ENCODE measurements at places on chromosomes 4 and X.

GRCh38 chr4:26235500-26235899 lies 85.3 kb upstream of the RBPJ start:
- DNase-seq: peak; percentile 28

- no peak for DNase-seq
Observed at GRCh38 chr4:128519163-128519830, 231.7 kb upstream of the PGRMC2 start.

DNA sequence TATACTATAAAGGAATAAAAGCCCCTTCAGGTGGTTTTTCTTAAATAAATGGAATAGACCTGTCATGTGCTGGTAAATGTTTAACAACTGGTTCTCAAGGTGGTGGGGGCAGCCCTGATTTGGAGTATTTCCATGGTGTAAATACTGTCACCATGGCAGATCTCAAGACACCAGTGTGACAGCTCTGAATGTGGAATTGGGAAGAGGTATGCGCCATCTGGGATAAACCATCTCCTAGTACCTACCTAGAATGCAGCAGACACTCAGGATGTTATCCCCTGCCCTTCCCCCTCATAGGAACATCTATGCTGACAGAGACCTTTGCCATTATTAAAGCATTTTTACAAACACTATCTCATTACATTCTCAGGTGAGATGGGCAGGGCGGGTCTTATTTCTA lies 26.4 kb upstream of the TMSB4X start:
- no peak for DNase-seq

- no peak for DNase-seq
Observed at GRCh38 chr4:44425614-44426208, 22.9 kb downstream of the KCTD8 start.

GRCh38 chr4:27003642-27004113 lies 143.0 kb downstream of the STIM2 start:
- no peak for DNase-seq

- no peak for DNase-seq
Observed at GRCh38 chrX:2703991-2704369, 12.9 kb downstream of the CD99 start.

DNA sequence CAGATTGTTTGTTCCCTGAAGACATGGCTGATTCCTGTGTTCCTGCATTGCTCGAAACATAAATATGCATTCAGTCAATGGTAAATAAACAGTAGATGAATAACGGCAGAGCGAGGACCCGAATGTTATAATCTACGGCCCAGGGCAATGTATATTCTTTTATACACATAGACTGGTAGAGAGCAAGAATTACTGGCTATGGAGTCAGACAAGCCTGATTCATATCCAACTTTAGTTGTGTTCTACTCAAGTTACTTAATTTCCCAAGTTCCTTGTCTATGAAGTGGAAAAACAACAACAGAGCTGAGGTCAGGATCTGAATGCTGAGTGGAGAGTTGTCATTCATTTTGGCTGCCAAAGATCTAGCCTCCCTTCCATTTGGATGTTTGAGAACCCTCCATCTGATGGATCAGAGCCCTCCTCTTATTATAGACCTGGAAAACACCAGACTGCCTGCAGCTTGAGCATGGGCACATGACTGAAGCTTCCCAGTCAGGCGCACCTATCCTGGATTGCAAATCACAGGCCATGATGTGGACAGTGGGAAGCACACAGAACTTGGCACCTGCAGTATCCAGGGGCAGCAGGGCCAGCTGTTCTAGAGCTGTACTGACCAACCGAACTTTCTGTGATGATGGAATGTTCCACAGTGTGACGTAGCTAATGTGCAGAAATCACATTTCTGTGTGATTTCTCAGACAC lies 80.1 kb downstream of the FAM184B start:
- DNase-seq: no peak

- DNase-seq: no peak
Observed at GRCh38 chr4:132332932-132333723, 816.0 kb upstream of the PCDH10 start.

- peak; percentile 71 for DNase-seq
Observed at GRCh38 chrX:49840679-49841078, 11.6 kb downstream of the PAGE4 start.

DNA sequence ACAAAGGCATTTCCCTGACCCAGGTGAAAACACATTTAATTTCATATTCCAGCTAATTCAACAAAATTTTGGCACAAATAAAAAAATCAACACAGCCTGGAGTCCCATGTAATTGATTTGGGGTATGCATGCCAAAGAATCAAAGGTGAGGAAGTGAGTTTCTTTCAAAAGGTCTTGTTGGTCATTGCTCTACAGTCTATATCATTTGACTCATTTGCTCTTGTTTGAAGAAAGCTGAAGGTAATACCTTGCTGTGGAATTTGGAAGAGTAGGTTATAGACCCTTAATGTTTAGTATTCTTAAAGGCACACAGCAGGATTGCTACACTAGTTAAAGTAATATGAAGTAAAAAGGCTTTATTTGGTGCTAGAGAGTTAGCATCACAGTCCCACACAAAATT lies 25.4 kb downstream of the COL4A6 start:
- no peak for DNase-seq

- no peak for DNase-seq
Observed at GRCh38 chr4:82900066-82900410, 497 bp upstream of the THAP9 start.

- DNase-seq: no peak
Observed at GRCh38 chrX:108396188-108396891, 41.9 kb downstream of the COL4A6 start.

- no peak for DNase-seq
Observed at GRCh38 chr4:188819233-188819632, 680.0 kb downstream of the TRIML1 start.

DNA sequence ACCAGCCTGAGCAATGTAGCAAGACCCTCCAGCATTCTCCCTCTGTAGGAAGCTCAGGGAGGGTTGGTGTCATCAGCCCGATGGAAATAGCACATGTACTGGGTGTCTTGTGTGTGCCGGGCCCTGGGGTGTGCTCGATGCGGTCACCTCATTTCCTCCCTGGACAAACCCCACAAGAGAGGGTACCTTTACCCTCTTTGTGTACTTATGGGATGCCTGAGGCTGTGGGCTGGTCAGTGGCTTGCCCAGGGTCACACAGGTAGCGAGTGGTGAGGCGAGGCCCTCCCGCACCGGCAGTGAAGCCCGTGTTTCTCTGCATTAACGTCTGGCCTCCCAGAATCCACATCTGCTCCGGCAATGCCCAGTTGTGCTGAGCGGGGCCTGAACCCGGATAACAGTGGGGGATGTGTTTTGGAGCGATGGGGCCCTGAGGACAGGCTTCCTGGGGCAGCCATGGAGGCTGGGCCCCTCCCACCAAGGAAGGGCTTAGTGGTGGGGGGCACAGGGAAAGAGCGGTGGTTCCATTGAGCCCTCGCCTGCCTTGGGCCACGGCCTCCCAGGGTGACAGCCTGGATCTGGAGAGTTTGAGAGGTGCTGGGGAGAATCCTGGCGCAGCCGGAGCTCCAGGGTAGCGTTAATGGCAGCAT lies 8.1 kb downstream of the PSAPL1 start:
- DNase-seq: no peak

DNA sequence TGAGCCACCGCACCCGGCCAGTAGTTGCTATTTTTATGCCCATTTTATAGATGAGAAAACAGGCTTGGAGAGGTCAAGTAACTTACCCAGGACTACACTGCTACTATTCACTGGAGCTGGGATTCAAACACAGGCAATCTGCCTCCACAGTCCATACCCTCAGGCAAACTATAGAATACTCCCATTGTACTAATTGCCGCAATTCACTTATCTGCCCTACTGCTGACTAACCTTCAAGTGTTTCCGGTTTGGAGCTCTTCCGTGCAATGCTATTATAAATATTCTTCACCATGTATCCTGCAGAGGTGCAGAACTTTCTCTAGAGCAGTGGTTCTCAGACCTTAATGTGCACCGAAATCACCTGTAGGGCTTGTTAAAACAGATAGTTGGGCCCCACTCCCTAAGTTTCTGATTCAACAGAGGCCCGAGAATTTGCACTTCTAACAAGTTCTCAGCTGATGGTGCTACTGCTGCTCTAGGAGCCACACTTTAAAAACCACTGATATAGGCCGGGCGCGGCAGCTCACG lies 1.9 kb upstream of the G3BP2 start:
- DNase-seq: no peak

DNA sequence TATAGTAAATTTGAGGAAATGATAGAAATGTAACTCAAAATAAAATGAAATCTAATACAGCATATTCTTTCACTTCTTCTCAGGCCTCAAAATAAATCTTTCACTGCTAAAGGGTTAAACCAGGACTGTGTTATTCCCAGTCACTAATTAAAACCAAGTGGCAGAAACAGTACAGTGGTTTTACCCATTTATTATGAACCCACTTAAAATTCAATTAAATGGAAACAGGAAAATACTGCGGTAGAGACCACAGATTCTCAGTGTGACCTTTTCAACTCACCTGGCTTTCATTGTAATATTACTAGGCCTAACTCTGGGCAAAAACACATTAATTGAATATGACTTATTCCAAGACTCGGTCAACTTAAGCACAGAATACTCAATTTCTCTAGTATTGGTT lies 176.5 kb upstream of the DKK2 start:
- DNase-seq: no peak

GRCh38 chr4:149914119-149915115 lies 98.8 kb upstream of the IQCM start:
- DNase-seq: no peak

DNA sequence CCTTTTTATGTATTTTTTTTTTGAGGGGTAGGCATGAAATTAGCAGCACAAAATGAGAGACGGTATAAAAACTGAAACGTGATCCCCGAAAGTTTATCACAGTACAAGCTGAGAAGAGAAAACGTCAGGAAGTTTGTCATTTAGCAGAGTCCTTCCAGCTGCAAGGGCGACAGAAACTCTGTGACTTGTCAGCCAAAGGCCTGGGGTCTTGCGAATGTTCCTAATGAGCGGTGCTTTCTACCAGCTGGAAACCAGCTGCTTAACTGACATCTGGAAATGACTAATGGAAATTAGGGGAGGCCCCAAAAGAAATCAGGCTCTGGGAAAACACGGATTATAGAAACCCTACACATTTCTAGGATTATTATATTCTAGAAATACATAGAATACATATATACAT lies 66.5 kb downstream of the CHRNA9 start:
- DNase-seq: no peak
